ENCODE measurements at places on chromosomes 3 and 15.

DNA sequence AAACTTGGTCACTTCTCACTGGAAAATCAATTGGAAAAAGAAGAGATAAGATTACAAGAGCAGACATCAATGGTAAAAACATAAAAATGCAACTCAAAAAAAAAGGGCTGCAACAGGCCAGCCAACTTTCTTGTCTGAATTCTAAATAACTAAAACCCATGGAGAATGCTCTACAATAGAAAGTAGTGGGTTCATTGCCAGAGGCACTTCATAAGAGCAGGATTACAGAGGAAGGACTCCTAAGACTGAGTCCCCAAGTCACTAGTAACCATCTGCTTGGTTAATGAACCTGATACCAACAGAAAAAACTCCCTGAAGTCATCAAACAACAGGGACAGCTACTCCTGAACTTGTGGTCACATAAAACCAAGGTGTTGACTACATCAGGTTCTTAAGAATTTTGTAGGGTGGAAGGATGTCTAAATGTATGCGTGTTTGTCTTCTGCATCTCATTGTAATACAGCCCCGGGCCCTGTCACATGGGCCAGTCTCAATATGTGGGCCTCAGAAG, 148.6 kb downstream of the IMPG2 start:
- no peak for DNase-seq

GRCh38 chr3:10155658-10156057, 9.1 kb upstream of the IRAK2 start:
- no peak for DNase-seq

- DNase-seq = no peak
These were observed 30.2 kb downstream of the APBA2 start for GRCh38 chr15:28915935-28916334.

- no peak for DNase-seq
These were observed 3.1 kb downstream of the SEMA3G start for GRCh38 chr3:52441772-52442332.

GRCh38 chr3:8658306-8659212, 14.0 kb upstream of the SSUH2 start:
- no peak for DNase-seq

GRCh38 chr3:33146791-33147445, 33.1 kb downstream of the CRTAP start:
- DNase-seq = no peak

- no peak for DNase-seq
These were observed 8.4 kb downstream of the ITGB5 start for GRCh38 chr3:124878561-124879336.

GRCh38 chr15:67863442-67863987, 23.7 kb upstream of the RNU6-1 start:
- DNase-seq = peak; percentile 74

GRCh38 chr15:100642213-100642949, 40.0 kb downstream of the ASB7 start:
- no peak for DNase-seq

Data from activated naive CD4-positive, alpha-beta T cell treated with Interleukin-2 at 50 U/mL for 16 hours (primary cell).